HFFc6 (cell line): ENCODE measurements at places on chromosomes 1 and 21.

DNA sequence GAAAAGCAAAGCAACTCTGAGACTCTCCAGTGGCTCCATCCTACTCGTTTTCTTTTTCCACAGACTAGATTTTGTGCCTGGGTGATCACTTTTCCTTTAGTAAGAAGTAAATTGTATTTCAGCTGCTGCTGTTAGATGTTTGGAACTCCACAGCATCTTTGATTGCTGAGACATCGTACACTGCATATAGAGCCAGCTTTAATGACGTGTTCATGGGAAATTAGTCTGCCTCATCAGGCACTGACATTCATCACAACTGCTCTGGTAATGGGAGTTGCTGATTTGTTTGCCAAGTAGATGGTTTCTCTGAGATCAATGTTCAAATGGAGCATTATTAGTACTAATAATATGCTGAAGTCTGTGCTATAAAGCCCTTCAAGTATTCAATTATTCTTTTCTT is 573.8 kb upstream of the NR5A2 start:
- DNase-seq = no peak

GRCh38 chr1:171299342-171299741 is 14.6 kb upstream of the FMO4 start:
- DNase-seq = no peak

- DNase-seq = no peak
Measured at GRCh38 chr21:45209685-45210284, 77.9 kb downstream of the POFUT2 start.

DNA sequence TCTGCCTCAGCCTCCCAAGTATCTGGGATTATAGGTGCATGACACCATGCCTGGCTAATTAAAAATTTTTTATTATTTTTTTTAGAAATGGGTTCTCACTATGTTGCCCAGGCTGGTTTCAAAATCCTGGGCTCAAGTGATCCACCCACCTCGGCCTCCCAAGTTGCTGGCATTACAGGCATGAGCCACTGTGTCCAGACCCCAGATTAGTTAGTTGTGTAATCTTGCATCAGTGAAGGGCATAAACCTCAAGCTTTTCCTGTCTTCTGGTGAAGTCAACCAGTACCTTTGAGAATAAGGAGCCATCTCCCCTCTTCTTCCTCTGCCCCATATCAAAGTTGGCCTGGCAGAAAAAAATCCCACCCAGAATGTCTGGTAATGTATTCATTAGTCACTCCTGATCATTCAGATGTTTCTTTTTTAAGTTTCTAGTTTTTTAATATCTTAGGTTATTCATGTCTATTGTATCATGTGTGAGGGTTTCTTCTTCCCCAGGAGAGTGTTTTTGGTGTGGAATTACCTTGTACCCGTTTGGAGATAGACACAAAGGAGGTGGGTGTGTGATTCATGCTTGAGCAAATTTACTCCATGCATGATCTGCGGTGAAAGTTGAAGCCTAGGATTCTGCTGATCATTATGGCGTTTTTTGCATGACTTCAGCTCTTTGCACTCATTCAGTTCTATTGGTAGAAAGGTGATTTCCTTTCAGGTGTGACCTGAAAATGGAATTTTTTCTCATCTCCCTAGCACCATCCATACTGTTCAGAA is 144.0 kb downstream of the FMN2 start:
- DNase-seq = no peak
